ENCODE measurements at places on chromosomes 2 and 18.

DNA sequence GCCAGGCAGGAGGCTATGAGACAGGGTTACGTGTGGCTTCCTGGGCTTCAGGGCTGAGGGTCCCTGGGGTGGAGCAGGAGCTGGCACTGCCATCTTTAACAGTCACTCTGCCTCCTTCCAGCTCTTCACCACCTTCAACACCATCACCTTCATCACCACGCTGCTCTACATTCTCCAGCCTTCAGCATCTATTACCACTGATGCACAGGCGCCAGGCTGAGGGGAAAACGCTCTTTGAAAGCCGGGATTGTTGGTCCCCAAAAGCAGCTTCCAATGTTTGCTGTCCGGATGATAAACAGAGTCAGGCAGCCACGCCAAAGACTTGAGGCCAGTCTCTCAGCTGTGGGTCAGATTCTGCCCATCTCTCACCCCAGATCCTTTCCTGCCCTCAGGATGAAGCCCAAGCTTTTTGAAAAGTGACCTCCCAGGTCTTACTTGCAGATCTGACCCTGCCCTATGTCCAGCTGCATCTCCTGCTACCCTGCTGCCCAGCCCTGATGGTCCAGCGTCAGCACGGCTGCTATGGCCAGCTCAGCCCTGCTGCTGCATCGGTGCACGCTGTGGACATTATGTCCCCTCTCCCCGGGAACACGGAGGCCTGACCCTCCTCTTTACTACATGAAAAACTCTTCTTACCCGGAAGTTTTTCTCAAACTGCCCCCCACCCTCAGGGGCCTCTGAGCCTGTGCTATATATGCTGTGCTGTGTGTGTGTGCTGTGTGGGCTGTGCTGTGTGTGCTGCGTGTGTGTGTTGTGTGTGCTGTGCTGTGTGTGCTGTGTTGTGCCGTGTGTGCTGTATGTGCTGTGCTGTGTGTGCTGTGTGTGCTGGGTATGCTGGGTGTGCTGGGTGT lies 31.2 kb upstream of the MAL start:
- no peak for DNase-seq

DNA sequence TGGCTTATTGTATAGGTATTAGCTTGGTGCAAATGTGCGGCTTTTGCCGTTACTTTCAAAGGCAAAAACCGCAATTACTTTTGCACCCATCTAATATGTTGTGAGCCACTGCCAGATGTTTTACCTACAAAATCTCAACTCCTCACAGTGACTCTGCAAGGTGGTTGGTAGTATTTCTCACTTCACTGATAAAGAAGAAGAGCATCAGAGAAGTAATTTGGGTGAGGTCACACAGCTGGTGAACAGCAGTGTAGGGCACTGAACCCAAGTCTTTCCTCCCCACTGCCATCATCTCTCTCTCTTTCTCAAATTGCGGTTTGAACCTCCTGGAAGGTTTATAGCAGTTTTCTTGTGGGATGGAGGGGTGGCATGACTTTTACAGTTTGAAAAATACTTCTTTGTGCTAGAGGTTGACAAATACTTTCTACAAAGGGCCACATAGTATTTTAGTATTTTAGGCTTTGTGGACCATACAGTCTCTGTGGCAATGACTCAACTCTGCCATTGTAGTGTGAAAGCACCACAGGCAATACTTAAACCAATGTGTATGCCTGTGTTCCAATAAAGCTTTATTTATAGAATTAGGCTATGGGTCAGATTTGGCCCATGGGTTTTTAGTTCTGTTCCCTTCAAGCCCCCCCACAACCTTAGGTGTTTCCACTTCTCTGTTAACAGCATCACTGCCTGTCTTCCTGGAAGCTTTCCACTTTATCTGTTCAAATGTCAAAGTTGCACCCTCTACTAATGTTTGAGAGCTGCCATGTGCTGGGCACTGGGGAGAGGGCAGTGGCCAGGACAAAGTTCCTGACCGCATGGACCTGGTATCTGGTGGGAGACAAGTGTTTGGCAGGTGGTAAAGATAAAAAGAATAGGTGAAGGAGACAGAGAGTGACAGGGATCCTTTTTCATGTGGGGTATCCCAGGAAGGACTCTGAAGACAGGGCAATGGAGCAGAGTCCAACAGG lies 30.1 kb downstream of the FHOD3 start:
- DNase-seq = no peak

- DNase-seq = no peak
Measured at GRCh38 chr2:126449677-126450076, 206.3 kb upstream of the GYPC start.

GRCh38 chr2:29509397-29509796 lies 394.2 kb downstream of the CLIP4 start:
- peak; percentile 40 for DNase-seq

DNA sequence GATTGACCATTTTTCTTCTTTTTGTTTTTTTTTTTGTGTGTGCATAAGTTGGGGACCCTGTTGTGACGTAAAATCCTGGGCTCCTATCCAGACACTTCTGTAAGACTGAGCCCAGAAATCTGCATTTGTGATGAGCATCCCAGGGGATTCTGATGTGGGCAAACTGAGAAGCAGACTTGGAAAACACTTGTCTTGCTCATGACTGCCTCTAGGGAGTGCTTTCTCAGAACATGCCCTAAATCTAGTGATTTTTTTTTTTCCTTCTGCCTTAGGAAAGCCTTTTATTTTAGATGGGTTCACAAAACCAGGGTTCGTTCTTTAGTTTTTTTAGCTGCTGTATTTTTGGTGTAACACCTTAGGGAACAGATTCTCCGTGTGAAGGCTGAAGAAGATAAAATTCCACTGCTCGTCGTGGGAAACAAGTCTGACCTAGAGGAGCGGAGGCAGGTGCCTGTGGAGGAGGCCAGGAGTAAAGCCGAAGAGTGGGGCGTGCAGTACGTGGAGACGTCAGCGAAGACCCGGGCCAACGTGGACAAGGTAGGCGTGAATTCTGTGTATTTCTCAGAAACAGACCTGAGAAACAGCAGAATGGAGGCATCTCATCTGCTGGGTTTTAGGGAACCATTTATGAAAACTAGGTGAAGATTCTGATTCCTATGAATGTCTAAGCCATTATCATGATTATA lies 36.7 kb downstream of the RALB start:
- DNase-seq = peak; percentile 42

DNA sequence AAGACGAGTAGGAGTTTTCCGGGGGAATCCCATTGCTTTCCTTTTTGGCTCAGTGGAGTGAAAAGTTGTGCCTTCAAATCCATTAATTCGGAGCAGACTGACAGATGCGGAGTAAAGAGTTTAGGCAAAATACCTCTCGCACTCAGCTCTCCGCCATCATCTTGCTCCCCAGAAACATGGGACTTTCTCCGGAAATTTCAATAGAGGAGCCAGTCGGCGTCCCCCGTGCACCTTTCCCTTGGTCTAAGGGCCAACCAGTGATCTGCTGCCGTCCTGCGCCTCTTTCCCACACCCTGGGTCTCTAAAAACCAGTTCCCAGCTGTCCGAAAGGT lies 318 bp downstream of the TYW5 start:
- DNase-seq = no peak

GRCh38 chr2:177816766-177817165 lies 255.8 kb downstream of the PDE11A start:
- DNase-seq = no peak

DNA sequence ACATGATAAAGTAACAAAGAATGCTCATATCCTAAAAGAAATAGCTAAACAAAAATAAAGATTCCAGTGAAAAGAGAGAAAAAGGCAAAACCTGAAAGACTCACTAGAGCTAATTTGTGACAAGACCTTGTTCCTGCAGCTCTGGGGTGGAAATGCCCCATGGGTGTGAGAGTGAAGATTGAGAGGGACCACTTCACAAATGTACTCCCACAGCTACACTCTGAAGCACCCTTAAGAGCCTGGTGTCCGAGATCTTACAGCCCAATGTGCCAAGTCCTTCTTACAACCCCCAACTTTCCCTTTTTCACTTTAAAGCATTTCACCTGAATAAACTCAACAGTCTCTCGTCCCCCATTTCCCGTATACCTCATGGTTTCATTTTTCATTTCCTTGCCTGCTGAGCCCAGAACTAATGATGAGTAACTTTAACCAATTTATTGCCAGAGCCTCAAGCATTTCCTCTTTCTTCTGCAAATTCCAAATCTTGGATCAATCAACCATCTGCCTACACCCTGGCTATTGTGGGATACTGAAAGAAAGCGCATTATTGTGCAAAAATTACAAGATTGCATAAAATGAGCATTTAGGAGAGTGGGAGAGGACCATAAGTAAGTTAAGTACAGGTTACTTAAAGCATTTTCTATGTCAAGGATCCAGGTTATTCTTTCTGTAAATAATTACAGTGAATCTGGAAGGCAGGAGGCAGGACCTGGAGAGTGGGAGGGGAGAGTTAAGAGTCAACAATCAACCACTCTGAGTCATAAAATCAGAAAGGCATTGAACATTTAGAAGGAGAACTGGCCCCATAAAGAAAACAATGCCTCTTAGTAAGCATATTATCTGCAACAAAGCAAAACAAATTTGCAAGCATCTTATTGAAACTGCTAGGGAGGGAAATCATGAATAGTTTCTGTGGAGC lies 804.4 kb upstream of the CELF4 start:
- no peak for DNase-seq

DNA sequence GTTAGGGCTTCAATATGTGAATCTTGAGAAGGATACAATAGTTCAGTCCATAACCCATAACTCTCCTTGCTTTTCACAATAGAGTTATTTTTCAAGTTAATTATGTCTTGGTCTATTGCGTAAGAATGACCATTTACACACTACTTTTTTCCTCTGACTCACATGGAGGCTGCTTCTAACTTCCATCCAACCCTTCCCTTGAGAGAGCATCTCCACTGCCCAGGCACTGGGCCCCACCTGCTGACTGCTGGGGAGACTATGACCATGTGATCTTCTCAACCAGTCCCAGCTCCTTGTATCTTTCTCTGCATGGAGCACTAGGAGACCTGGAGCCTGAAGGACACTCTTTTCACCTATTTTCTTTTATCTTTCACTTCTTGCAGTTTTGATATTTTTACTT lies 251.5 kb downstream of the GPD2 start:
- peak; percentile 77 for DNase-seq

GRCh38 chr2:198004173-198004572 lies 199.8 kb downstream of the PLCL1 start:
- DNase-seq = peak; percentile 38

- DNase-seq = no peak
Measured at GRCh38 chr2:112480530-112481049, 1.4 kb upstream of the TTL start.

DNA sequence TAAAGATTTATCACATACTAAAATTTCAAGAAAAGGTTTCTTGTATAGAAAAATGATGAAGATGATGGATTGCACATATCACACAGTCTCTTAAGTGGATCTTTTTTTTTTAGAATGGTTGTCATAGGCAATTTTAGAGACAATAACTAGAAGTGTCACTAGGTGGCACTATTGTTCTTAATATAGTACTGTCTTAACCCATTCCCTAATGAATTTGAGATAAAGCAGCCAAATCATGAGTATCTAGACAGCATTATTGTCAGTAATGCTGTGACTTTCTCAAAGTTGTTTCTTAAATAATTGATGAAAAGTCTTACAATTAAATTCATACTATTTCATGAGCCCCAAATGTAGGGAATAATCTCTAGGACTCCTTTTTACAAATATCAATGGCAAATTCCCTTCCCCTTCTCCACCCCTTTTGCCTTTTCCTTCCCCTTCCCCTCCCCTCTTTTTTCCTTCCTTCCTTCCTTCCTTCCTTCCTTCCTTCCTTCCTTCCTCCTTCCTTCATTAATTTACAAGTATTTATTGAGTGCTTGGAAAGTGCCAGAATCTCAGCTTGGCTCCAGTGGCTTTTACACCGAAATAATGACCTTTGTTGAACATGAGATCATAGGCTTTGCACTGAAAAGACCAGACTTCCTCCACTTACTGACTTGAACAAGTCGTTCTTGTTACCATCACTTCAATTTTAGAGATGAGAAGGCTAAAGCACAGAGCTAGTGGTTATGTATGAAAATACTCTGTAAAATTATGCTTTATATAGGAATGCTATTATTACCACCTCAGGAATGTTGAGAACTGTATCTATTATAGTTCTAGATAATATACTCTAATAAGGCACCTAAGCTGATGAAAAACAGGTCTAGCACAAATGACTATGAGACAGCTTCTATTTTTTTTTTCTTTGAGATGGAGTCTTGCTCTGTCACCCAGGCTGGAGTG lies 19.8 kb downstream of the MYL12B start:
- DNase-seq = peak; percentile 87

- no peak for DNase-seq
Measured at GRCh38 chr2:36582538-36582937, 15.4 kb downstream of the FEZ2 start.

- DNase-seq = no peak
Measured at GRCh38 chr2:169080250-169081069, 11.1 kb downstream of the DHRS9 start.

DNA sequence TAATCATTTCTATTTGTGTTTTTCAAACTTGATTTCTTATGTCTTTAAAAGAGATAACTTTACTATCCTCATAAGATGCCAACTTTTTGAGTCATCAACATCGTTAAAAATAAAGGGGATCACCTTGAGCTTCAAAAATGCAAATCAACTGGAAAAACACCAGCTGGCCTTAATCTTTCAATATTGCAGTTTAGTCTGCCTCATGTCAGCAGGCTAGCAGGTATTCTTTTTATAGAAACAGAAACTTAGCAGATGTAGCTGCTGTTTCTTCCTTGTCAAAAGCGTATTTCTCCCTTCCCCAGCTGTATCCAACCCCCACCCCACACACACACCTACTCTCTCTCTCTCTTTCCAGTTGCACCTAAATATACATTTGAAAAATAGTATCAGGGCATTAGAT lies 154.1 kb upstream of the ZNF804A start:
- no peak for DNase-seq

DNA sequence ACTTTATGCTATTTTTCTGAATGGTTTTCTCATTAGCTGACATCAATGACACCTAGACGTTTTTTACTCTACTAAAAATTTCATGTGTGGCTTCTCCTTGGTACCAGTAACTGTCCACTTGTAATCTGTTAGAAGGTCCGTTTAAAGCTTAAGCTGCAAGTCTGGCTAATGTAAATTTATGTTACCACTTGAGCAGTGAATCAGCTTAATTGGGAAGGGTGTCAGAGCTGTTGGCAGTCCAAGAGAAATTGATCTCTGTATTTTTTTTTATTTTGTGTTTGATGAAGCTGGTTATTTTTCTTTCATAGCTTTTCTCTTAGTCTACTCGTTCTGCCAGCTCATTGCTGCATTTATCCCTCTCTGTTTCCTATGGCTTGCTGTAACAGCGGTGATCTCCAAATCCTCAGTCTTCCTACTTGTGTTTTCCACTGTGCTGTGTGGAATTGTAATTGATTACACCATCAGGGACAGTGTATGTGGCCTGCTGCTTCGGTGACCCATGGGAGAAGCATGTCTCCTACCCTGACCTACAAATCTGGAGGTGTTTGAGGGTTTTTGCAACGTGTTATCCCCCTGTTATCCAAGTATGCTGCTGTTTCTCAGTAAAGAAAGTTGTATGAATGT lies 724.2 kb upstream of the REG3G start:
- no peak for DNase-seq
